ENCODE measurements at places on chromosomes 11 and 22. TPM values are rescaled to one million over a fixed set of nuclear protein-coding genes. Genes with fewer than 3 reads are reported as not detected.

OR10D3 gene
- not detected for total RNA-seq

C11orf91 gene
- total RNA-seq: 0.85 TPM

APOA4 gene
- total RNA-seq: not detected

TNNT3 gene
- not detected for total RNA-seq

TIMP3 gene
- total RNA-seq: 1.3 TPM

CEP126 gene
- total RNA-seq: 3.4 TPM

OR52E8 gene
- total RNA-seq: not detected

ART5 gene
- total RNA-seq: not detected

RCOR2 gene
- total RNA-seq: 0.64 TPM

FGF3 gene
- not detected for total RNA-seq

All from A549 treated with ZK216348 at 1 μM for 4 hours (cell line).